Renal cortical epithelial cell (primary cell): ENCODE measurements at places on chromosomes 1 and 21. TPM values are rescaled to one million over a fixed set of nuclear protein-coding genes. Genes with fewer than 3 reads are reported as not detected.

TMEM82 gene
- total RNA-seq, result not detected in 2 replicates

CHAF1B gene
- total RNA-seq, result 0.70 and 3.1 TPM in 2 replicates

VAV3 gene
- total RNA-seq, result 4.7 and 126 TPM in 2 replicates

PEAR1 gene
- total RNA-seq, result 2.1 and 3.9 TPM in 2 replicates

S100A1 gene
- total RNA-seq, result 9.7 and 13.9 TPM in 2 replicates

TNFRSF9 gene
- 4.1 and 7.8 TPM in 2 replicates for total RNA-seq

NHLH2 gene
- 0.10 TPM in 1 of 2 replicates, not detected in the other for total RNA-seq

OR2L5 gene
- 0.05 TPM in 1 of 2 replicates, not detected in the other for total RNA-seq

TRPM2 gene
- 0.52 and 1.4 TPM in 2 replicates for total RNA-seq

KIF21B gene
- 1.3 and 1.4 TPM in 2 replicates for total RNA-seq

KCND3 gene
- total RNA-seq, result 0.17 and 0.30 TPM in 2 replicates

FLVCR1 gene
- 12.9 and 24.8 TPM in 2 replicates for total RNA-seq

RAB7B gene
- 1.1 and 1.2 TPM in 2 replicates for total RNA-seq

FMO4 gene
- total RNA-seq, result 3.5 and 6.0 TPM in 2 replicates

PLEKHN1 gene
- 2.4 and 2.6 TPM in 2 replicates for total RNA-seq

OLFM3 gene
- not detected in 2 replicates for total RNA-seq

OR6K3 gene
- total RNA-seq, result not detected in 2 replicates

PAPPA2 gene
- 0.52 and 1.3 TPM in 2 replicates for total RNA-seq

IL20 gene
- total RNA-seq, result not detected in 2 replicates
